Cardiac muscle cell (in vitro differentiated cells and primary cell): ENCODE measurements at places on chromosomes 13 and 19. TPM values are rescaled to one million over a fixed set of nuclear protein-coding genes. Genes with fewer than 3 reads are reported as not detected.

Gene CEACAM8
- total RNA-seq, result not detected in 2 replicates

Gene TEKTIP1
- total RNA-seq, result 1.9 and 5.4 TPM in 2 replicates

Gene ICAM5
- total RNA-seq, result 22.9 and 53.0 TPM in 2 replicates

Gene ERICH6B
- total RNA-seq, result not detected in 2 replicates

Gene LACC1
- total RNA-seq, result 0.48 and 0.99 TPM in 2 replicates

Gene ELSPBP1
- not detected in 2 replicates for total RNA-seq

Gene SOX21
- total RNA-seq, result 0.04 TPM in 1 of 2 replicates, not detected in the other

Gene PCSK4
- 11.2 and 28.6 TPM in 2 replicates for total RNA-seq

Gene HTR2A
- not detected in 2 replicates for total RNA-seq

Gene SLC10A2
- total RNA-seq, result not detected in 2 replicates

Gene ZNF714
- total RNA-seq, result 8.7 and 17.3 TPM in 2 replicates

Gene ZNF837
- total RNA-seq, result 9.1 and 12.6 TPM in 2 replicates

Gene ADGRE2
- 0.09 TPM in 1 of 2 replicates, not detected in the other for total RNA-seq

Gene BEST2
- total RNA-seq, result not detected in 2 replicates

Gene ZNF418
- total RNA-seq, result 14.6 and 19.7 TPM in 2 replicates

Gene PALM3
- total RNA-seq, result 0.25 and 0.30 TPM in 2 replicates

Gene ZNF317
- 15.0 and 23.3 TPM in 2 replicates for total RNA-seq

Gene RNF113B
- not detected in 2 replicates for total RNA-seq

Gene TNPO2
- 43.4 and 68.6 TPM in 2 replicates for total RNA-seq

Gene MCF2L
- total RNA-seq, result 32.0 and 38.6 TPM in 2 replicates

Gene CBY2
- total RNA-seq, result not detected in 2 replicates

Gene CGB1
- not detected in 2 replicates for total RNA-seq
